ENCODE measurements at places on chromosomes 3 and 15.

GRCh38 chr15:36925653-36926426 is 174.5 kb downstream of the MEIS2 start:
- DNase-seq = no peak

DNA sequence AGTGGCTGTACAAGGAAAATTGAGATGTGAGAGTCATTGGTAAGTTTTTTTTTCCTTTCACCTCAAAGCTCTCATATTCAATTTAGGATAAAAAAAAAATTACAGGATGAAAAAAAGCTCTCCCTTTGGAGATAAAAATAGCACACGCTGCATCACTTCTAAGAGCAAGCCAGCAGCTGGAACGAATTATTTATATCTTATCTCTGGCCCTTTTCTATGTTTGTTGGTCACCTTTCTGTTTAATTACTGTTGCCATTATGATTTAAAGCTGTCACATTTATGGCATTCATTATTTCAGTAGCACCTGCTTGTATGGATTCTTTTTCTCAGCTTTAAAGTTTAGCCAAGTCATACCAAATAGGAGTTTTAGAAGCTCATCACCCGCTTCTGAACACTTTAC is 171.6 kb upstream of the PDZRN3 start:
- DNase-seq = no peak

- no peak for DNase-seq
Observed at GRCh38 chr3:86788371-86788770, 202.6 kb downstream of the VGLL3 start.

DNA sequence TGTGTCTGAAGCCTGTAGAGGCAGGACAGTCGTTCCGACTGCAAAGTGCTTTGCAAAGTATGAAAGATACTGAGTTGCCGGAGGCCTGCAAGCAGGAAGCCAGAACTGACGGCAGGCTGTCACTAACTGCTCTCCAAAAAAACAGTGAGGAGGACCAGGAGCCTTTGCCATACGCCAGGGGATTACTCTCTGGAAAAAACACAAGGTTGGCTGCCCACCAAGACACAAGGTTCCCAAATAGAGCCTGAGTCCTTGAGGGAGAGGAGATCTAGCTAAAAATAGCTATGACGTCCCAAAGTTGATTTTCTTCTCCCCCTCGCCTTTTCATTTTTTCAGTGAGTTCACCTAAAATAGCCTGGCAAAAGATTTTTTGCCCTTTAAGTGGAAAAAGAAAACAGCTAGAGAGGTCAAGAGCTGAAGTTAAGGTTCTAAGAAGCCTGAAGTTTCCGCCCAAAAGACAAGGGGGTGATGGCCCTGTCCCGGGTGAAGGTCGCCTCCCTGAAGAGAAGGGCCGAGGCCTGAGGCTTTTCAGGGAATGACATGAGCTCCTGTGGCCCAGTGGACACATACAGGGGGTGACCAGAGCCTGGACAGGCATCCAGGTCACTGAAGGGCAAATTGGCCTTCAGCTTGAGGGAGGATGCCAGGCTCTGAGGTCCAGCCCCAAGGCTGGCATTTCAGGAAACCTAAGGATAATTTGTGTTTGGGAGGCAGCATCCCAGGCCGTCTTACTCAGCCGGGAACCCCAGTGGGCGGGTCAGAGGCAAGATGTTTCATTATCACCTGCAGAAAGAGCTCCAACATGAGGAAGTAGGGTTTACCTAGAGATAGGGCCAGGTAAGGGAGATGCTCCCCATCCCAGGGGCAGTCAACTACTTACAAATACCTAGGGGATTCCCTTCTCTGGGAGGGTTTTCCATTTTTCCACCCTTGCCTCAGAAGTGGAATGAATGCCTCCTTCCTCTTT is 44.9 kb upstream of the DGKG start:
- DNase-seq = no peak

GRCh38 chr3:45180899-45181298 is 34.7 kb upstream of the CDCP1 start:
- DNase-seq = no peak

- DNase-seq = no peak
Observed at GRCh38 chr3:129040039-129040336, 20.6 kb upstream of the GP9 start.

DNA sequence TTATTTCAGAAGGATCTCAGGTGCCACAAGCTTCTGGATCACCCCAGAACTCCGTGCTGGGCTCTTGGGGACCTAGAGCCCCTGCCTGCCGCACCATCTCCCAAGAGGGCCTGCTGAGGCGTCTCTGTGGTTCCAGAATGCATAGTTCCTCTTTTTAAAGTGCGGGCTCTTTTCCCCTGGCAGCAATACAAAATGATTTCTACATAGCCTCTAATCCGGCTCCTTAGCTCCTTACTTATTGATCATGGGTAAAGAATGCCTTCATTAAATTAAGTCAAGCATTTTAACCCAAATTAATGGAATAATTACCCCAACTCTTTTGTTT is 121.9 kb downstream of the ATP10A start:
- no peak for DNase-seq

DNA sequence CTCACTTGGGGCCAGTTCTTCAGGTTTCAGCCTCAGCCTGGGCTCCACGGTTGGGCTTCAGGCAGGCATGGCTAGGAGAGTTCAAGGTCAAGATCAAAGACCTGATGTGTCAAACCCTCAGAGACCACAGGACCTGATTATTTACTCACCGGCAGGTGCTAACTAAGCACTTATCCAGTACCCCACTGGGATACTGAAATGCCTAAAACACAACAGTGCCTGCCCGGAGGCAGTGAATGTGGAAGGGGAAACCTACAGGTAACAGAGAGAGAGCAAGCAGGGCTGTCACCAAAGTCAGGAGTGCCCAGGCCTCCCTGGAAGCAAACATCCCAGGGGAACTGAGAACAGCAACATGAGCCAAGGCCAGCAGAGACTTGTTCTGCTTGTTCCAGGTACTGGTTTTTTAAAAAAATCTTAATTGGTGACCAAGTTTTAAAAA is 6.7 kb downstream of the IDH2 start:
- no peak for DNase-seq

DNA sequence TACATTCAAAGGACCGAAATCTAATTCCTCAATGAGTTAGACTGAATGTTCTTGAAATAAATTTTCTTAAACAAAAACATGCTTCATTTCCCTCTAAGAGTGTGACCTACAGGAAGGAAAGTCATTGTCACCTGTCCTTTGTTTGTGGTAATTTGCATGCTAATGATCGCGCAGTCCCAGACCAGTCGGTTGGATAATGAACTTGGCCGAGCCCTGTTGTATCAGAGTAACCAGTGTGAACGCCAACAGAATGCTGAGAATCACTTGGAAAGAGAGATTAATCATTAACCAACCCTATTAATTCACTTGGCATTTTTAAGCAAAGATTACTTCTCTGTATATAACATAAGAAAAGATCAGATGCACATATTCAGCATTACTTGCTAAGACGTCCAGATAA is 8.1 kb upstream of the ARNT2 start:
- no peak for DNase-seq

- DNase-seq = no peak
Observed at GRCh38 chr15:78242128-78242527, 7.8 kb upstream of the ACSBG1 start.

- DNase-seq = no peak
Observed at GRCh38 chr3:192652727-192653126, 74.6 kb downstream of the FGF12 start.

DNA sequence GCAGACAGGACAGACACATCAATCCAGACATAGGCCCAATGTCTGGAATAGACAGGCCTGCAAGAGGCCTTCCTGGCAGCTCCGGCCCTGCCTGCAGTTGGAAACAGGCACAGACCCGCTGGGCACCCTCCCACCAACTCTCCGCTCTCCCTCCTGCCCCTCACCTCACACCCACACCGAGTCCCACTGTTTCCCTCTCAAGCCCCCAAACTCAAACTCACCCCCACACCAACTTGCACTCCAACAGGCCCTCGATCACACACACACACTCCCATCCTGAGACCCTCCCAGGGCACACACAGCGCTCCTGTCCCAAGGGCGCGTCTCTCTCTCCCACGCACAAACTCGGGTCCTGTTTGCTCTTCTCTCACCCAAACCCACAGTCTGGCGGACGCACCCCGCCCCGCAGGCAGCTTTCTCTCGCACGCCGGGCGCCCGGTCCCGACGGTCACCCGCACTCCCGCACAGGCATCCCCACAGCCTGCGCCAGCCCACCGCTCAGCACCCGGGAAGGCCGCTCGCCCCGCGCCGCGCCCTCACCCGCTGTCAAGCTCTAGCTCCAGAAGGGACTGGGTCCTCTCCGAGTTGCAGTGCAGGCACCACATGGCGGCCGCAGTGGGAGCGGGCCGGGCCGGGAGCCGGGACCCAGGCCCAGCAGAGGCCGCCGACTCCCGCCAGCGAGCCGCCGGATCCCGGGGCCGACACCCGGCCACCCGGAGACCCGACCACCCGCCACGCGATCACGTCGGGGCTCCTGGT is 106.2 kb downstream of the IQSEC1 start:
- no peak for DNase-seq

DNA sequence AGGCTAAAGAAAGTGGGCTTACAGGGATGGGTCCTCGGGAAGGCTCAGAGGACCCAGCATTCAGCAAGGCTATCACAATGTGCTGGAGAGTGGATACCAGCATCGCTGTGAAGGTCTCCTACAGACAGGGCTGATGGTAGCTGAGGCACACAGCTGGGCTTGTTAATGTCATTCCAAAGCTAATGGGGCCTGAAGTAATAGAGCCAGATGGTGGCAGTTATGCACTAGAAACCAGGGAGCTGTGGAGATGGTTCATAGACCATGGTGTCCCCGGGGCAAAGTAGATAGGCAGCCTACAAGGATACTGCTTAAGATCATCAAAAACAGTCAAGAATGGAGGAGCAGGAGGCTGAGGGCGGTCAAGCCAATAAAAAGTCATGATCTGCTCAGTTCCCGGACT is 24.8 kb upstream of the BOC start:
- no peak for DNase-seq

DNA sequence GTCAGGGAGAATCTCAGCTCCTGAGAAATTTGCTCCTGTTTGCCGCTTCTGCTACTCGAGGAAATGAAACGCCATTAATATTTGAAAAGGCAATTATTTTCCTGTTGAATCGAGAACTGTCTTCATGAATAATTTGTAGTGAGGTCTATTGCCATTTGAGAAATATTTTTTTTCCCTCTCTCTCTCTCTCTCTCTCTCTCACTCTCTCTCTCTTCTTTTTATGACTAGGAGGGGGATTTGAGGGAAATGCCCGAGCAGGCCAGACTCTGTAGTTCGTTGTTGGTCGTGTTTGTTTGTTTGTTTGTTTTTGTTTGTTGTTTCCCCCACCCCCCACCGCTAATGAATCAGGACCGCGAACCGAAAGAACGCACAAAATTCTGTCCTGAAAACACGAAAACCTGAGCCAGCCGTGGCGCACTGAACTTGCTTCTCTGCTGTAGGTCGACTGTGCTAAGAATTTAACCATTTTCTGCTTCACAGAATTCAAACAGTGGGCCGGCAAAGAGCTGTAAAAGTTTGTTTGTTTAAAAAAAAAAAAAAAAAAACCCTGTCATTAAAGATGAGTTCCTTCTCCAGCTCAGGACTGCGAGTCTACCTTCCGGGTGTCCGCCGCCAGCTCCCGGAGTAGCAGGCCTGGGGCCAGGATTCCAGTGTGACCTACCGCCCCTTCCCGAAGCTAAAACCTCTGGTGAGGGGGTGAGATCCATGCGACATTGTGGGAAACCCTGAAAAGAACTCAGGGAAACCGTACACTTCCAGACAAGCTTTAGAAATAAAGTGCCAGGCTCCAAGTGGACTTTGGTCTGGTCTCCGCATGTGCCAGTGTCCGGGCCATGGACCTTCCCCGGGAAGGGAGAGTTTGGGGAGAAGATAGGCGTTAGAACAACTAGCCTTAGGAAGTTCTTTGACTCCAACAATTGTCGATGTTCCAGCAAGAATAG is 12.1 kb downstream of the ZIC4 start:
- DNase-seq = no peak

GRCh38 chr3:186930143-186930640 is at the start of gene ST6GAL1:
TSS of gene ST6GAL1 (plus strand) at chr3:186930526. CDS start at chr3:187042704, 112,178 bp downstream.
- DNase-seq = no peak

GRCh38 chr15:57923306-57923705 is 142.2 kb downstream of the ALDH1A2 start:
- no peak for DNase-seq

DNA sequence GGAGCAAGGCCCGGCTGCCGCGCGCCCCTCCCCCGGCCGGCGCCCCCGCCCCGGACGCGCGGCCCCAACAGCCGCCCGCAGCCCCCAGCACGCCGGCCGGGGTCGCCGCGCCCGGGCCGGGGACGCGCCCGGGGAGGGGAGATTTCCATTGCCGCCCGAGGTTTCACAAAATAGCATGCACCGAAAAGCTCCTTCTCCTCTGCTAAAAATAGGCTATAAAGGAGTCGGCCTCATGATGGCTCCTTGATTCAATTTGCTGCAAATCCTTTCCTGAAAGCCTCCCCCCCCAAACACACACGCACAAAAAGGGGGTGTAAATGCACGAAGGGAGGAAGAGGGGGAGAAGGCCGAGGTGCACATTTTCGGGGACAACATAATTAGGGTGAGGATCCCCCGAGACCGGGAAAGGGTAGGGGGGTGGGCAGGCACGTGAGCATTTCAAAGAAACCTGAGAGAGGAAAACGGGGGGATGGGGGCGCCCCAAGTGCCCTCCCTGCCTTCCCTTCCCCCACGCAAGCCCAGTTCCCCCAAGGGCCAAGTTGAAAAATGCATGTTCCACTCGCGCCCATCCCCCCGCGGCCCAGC is 734 bp downstream of the TBL1XR1 start:
- DNase-seq = no peak

GRCh38 chr15:77457191-77457904 is 36.7 kb downstream of the HMG20A start:
- no peak for DNase-seq

DNA sequence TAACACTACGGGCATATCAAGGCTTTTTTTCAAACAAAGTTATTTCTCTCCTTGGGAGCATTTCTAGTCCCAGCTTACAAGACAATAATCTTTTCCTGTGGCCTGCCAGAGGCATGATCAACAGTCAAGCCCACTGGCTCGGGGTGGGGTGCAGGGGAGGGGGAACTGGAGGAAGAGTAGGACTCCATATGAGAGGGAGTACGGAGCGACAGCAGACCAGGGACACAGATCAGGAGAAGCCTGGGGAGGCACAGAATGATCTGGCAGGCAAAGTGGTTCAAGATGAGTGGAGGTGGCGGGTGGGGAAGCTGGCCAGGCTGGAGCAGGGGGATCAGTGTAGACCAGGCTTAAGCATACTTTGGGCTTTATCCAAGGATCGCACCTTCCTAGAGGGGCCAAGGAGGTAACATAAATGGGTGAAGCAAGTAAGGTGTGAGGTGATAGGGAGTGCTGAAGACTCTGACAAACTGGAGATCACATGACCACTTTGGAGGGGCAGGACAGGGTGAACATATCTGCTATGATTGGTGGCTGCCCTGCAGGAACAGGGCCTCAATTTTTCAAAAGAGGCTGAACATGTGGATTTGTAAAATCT is 37.4 kb downstream of the KLF15 start:
- no peak for DNase-seq

DNA sequence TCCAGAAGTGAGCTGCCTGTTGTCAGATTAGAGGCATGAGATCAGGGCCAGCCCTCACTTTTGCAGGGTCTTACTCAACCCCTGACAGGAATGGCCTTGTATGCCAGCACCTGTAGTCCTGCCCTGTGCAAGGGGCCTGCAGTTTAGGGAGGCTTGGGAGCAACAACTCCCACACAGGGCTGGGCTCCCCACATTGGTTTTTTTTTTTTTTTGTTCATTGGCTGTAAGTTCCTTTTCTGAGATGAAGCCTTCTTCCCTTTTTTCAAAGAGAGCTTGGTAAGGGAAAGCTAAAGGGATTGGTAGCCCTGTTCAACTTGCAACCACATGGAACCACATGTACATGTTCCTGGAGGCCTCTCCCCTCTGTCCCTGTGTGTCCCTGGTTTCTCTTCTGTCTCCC is 46.4 kb downstream of the TNFAIP8L3 start:
- no peak for DNase-seq

- no peak for DNase-seq
Observed at GRCh38 chr15:76209942-76210341, 101.3 kb downstream of the ETFA start.
